ENCODE measurements at places on chromosomes 6 and 20. TPM values are rescaled to one million over a fixed set of nuclear protein-coding genes. Genes with fewer than 3 reads are reported as not detected.

KHDC1L gene
- polyA plus RNA-seq, result not detected

MRPL2 gene
- polyA plus RNA-seq, result 50.5 TPM

CST8 gene
- not detected for polyA plus RNA-seq

CRYBG1 gene
- 18.1 TPM for polyA plus RNA-seq

MAP7 gene
- 4.0 TPM for polyA plus RNA-seq

GABRR1 gene
- not detected for polyA plus RNA-seq

NHLRC1 gene
- polyA plus RNA-seq, result 0.40 TPM

TTBK1 gene
- 0.04 TPM for polyA plus RNA-seq

SS18L1 gene
- 1.4 TPM for polyA plus RNA-seq

LIME1 gene
- 81.2 TPM for polyA plus RNA-seq

CD24 gene
- polyA plus RNA-seq, result 261 TPM

GGTLC1 gene
- not detected for polyA plus RNA-seq

TEAD3 gene
- not detected for polyA plus RNA-seq

TBX18 gene
- not detected for polyA plus RNA-seq

SIRPD gene
- not detected for polyA plus RNA-seq

NR2E1 gene
- polyA plus RNA-seq, result not detected

LHFPL5 gene
- not detected for polyA plus RNA-seq

IRF4 gene
- 22.9 TPM for polyA plus RNA-seq

TMC2 gene
- not detected for polyA plus RNA-seq

LINC00237 gene
- polyA plus RNA-seq, result not detected

EFHC1 gene
- polyA plus RNA-seq, result 7.1 TPM

LY86 gene
- 394 TPM for polyA plus RNA-seq

SERAC1 gene
- polyA plus RNA-seq, result 2.1 TPM

MCM8 gene
- polyA plus RNA-seq, result 0.93 TPM

UST gene
- polyA plus RNA-seq, result 1.3 TPM

TINAG gene
- not detected for polyA plus RNA-seq

CST1 gene
- polyA plus RNA-seq, result not detected

CASS4 gene
- 0.34 TPM for polyA plus RNA-seq

MYCT1 gene
- polyA plus RNA-seq, result not detected

BPIFB4 gene
- not detected for polyA plus RNA-seq

IMPG1 gene
- not detected for polyA plus RNA-seq

TREM2 gene
- not detected for polyA plus RNA-seq

ULBP3 gene
- 1.1 TPM for polyA plus RNA-seq

NINL gene
- 1.8 TPM for polyA plus RNA-seq

LPA gene
- not detected for polyA plus RNA-seq

TGM3 gene
- polyA plus RNA-seq, result not detected

PPP1R3G gene
- polyA plus RNA-seq, result 0.23 TPM

ANKRD6 gene
- polyA plus RNA-seq, result 6.6 TPM

KCNK5 gene
- not detected for polyA plus RNA-seq

CST2 gene
- not detected for polyA plus RNA-seq
